Adrenal gland (tissue), 19 donors: ENCODE measurements at places on chromosomes 16 and 17.

GRCh38 chr16:67164599-67165061 lies at the start of gene HSF4:
HSF4 (plus strand) TSS chr16:67164745; CDS start chr16:67164812, 67 bp downstream.
- no peaks in the 10 kb centered on the region for H3K36me3 ChIP-seq
- H3K27ac ChIP-seq: peak within 1 kb of the TSS; percentile 81
- peak; percentile 64 for DNase-seq
- H3K27me3 ChIP-seq: no peaks in the 10 kb centered on the region
- H3K4me3 ChIP-seq: no peak within 1 kb of the TSS

- DNase-seq: no peak
- H3K27me3 ChIP-seq: peaks cover 14% of the 10 kb centered on the region
- H3K27ac ChIP-seq: no peak overlapping the region
Observed at GRCh38 chr17:46841561-46842379, 9.6 kb upstream of the WNT9B start.

- H3K27me3 ChIP-seq: no peaks in the 10 kb centered on the region
- H3K36me3 ChIP-seq: no peaks in the 10 kb centered on the region
- peaks cover 14% of the 10 kb centered on the region for H3K4me1 ChIP-seq
- H3K4me3 ChIP-seq: no peak overlapping the region
- no peak for DNase-seq
- no peak overlapping the region for H3K27ac ChIP-seq
Observed at GRCh38 chr17:68048996-68049395, 13.5 kb downstream of the KPNA2 start.

DNA sequence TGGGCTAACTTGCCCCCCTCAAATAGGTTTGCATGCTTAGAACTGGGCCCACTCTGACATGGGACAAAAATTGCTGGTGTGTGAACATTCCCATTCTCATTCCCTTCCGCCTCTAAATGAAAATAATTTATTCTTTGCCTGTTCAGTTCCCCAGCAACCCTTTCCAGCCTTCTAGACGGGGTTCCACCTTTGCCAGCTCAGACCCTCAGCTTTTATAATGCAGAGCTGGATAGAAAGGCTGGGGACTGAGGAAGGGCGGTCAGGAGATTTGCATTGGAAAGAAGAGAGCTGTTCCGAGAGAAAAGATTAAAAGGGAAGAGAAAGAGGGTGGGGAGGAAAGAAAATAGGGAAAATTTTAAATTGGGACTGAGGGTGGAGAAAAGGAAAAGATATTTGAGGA lies 151.1 kb upstream of the WSCD1 start:
- no peak overlapping the region for H3K4me3 ChIP-seq
- no peak overlapping the region for H3K27ac ChIP-seq
- no peaks in the 10 kb centered on the region for H3K27me3 ChIP-seq

GRCh38 chr16:12453832-12454231 lies 349.9 kb downstream of the CPPED1 start:
- no peak overlapping the region for H3K27ac ChIP-seq
- no peaks in the 10 kb centered on the region for H3K4me1 ChIP-seq
- H3K4me3 ChIP-seq: no peak overlapping the region
- H3K36me3 ChIP-seq: no peaks in the 10 kb centered on the region
- H3K27me3 ChIP-seq: no peaks in the 10 kb centered on the region

GRCh38 chr17:57488856-57489255 lies 232.5 kb downstream of the MSI2 start:
- no peaks in the 10 kb centered on the region for H3K27me3 ChIP-seq
- no peaks in the 10 kb centered on the region for H3K36me3 ChIP-seq
- peak overlapping the region; percentile 2 for H3K27ac ChIP-seq
- peaks cover 64% of the 10 kb centered on the region for H3K4me1 ChIP-seq
- H3K4me3 ChIP-seq: no peak overlapping the region
- DNase-seq: peak; percentile 91

- no peaks in the 10 kb centered on the region for H3K27me3 ChIP-seq
- no peak overlapping the region for H3K27ac ChIP-seq
- no peaks in the 10 kb centered on the region for H3K36me3 ChIP-seq
Observed at GRCh38 chr16:29198231-29198630, 208.3 kb downstream of the NPIPB11 start.

- H3K27ac ChIP-seq: no peak overlapping the region
- H3K4me1 ChIP-seq: no peaks in the 10 kb centered on the region
- no peak overlapping the region for H3K4me3 ChIP-seq
- no peaks in the 10 kb centered on the region for H3K27me3 ChIP-seq
- no peaks in the 10 kb centered on the region for H3K36me3 ChIP-seq
- DNase-seq: no peak
Observed at GRCh38 chr17:67500261-67500660, 123.2 kb downstream of the PITPNC1 start.

GRCh38 chr17:67534941-67535340 lies 157.9 kb downstream of the PITPNC1 start:
- DNase-seq: no peak
- no peaks in the 10 kb centered on the region for H3K36me3 ChIP-seq
- H3K4me3 ChIP-seq: no peak overlapping the region
- peaks cover 6% of the 10 kb centered on the region for H3K4me1 ChIP-seq

DNA sequence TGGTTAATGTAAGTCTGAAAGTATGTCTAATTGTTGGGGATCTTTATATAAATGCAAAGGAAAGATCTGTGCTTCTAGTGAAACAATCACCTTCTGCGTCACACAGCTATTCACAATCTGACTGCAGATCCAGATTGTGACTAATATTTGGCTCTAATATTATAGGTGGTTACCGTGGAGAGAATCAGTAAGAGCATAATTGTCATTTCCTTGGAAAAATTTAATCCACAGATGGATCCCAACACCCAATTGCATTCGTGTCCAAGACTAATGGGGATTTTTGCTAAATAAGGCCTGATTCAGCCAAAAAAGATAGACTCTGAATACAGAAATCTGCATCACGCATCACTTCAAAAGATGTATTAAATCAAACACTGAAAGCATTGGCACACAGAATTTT lies 2.7 kb upstream of the KCNJ2 start:
- H3K4me1 ChIP-seq: peaks cover 16% of the 10 kb centered on the region
- H3K27ac ChIP-seq: no peak overlapping the region
- H3K27me3 ChIP-seq: peaks cover 6% of the 10 kb centered on the region
- no peak for DNase-seq
- no peak overlapping the region for H3K4me3 ChIP-seq

- peaks cover 30% of the 10 kb centered on the region for H3K27me3 ChIP-seq
- H3K4me3 ChIP-seq: no peak overlapping the region
- DNase-seq: no peak
- H3K36me3 ChIP-seq: no peaks in the 10 kb centered on the region
- H3K4me1 ChIP-seq: no peaks in the 10 kb centered on the region
- no peak overlapping the region for H3K27ac ChIP-seq
Observed at GRCh38 chr16:31333686-31334649, 21.0 kb upstream of the ITGAX start.

GRCh38 chr17:82844796-82845162 lies 5.0 kb upstream of the ZNF750 start:
- H3K4me3 ChIP-seq: no peak overlapping the region
- no peak for DNase-seq
- no peak overlapping the region for H3K27ac ChIP-seq
- no peaks in the 10 kb centered on the region for H3K36me3 ChIP-seq
- no peaks in the 10 kb centered on the region for H3K4me1 ChIP-seq

GRCh38 chr17:64648234-64648633 lies 13.9 kb downstream of the SMURF2 start:
- H3K4me1 ChIP-seq: peaks cover 26% of the 10 kb centered on the region
- H3K27me3 ChIP-seq: no peaks in the 10 kb centered on the region
- no peak overlapping the region for H3K27ac ChIP-seq
- no peak for DNase-seq
- H3K4me3 ChIP-seq: no peak overlapping the region
- H3K36me3 ChIP-seq: no peaks in the 10 kb centered on the region

GRCh38 chr17:45824901-45825492 lies 19.7 kb upstream of the SPPL2C start:
- no peaks in the 10 kb centered on the region for H3K27me3 ChIP-seq
- H3K27ac ChIP-seq: no peak overlapping the region
- no peak for DNase-seq

DNA sequence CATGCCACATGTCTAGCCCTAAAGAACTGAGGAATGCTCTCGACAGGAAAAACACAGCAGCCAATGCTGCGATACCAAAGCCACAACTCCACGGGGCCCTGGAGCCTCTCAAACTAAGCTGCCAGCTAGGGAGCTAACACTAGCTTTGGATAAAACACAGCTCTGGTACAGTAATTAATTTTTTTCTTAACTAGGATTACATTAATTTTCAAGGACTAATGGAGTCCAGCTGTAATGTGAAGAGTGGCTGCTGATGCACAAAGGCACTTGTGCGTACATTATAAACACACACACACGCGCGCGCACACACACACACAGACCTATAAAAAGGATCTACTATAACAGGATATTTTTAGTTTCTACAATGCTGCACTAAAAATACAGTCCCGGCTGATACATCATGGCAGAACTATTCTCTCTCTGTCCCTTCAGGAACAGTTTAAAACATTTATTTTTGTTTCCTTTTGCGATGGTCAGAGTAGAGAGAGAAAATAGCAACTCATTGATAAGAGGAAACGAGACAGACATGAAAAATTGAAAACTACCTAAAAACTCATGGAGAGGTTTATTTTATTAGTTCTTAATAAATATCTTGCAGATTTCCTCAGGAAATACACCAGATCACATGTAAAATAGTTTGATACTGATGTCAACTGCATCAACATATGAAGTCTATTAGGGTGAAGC lies 88.5 kb downstream of the SMG6 start:
- H3K4me3 ChIP-seq: no peak overlapping the region
- no peak for DNase-seq
- H3K27me3 ChIP-seq: no peaks in the 10 kb centered on the region
- no peaks in the 10 kb centered on the region for H3K36me3 ChIP-seq

GRCh38 chr16:55630774-55631173 lies 25.0 kb upstream of the SLC6A2 start:
- H3K4me1 ChIP-seq: no peaks in the 10 kb centered on the region
- DNase-seq: no peak
- no peak overlapping the region for H3K4me3 ChIP-seq
- H3K27me3 ChIP-seq: no peaks in the 10 kb centered on the region
- H3K27ac ChIP-seq: no peak overlapping the region

GRCh38 chr17:52678211-52678610 lies 519.7 kb upstream of the CA10 start:
- DNase-seq: no peak
- no peaks in the 10 kb centered on the region for H3K27me3 ChIP-seq
- H3K4me1 ChIP-seq: no peaks in the 10 kb centered on the region
- H3K27ac ChIP-seq: no peak overlapping the region
- H3K36me3 ChIP-seq: no peaks in the 10 kb centered on the region
- no peak overlapping the region for H3K4me3 ChIP-seq

- peaks cover 44% of the 10 kb centered on the region for H3K27me3 ChIP-seq
- no peaks in the 10 kb centered on the region for H3K36me3 ChIP-seq
- no peaks in the 10 kb centered on the region for H3K4me1 ChIP-seq
- DNase-seq: no peak
Observed at GRCh38 chr17:8080799-8081219, 6.7 kb downstream of the ALOX12B start.

DNA sequence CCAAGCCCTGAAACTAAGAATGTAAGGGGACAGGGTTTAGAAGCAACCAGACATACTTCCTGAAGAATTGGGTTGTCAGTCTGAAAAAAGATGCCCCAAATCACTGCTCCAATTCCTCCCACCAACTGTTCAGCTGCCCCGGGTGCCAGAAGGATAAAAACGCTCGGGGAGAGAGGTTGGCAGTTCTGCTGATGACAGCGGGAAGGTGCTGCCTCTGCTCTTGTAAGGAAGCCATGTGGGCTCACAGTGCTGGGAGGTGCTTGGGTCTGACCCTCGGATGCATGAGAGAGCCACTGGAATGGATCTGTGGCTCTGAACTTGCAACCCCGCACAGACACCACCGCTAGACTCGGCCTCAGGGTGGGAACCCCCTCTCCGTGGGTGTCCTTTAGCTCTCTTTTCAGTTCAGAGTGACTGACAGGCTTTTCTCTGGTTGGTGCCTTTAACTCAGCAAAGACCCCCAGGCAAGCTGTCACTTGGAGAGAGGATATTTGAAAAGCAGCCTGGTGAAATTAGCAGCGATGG lies 364.8 kb upstream of the RBFOX1 start:
- H3K4me1 ChIP-seq: no peaks in the 10 kb centered on the region
- no peaks in the 10 kb centered on the region for H3K27me3 ChIP-seq
- H3K27ac ChIP-seq: no peak overlapping the region
- H3K36me3 ChIP-seq: no peaks in the 10 kb centered on the region

DNA sequence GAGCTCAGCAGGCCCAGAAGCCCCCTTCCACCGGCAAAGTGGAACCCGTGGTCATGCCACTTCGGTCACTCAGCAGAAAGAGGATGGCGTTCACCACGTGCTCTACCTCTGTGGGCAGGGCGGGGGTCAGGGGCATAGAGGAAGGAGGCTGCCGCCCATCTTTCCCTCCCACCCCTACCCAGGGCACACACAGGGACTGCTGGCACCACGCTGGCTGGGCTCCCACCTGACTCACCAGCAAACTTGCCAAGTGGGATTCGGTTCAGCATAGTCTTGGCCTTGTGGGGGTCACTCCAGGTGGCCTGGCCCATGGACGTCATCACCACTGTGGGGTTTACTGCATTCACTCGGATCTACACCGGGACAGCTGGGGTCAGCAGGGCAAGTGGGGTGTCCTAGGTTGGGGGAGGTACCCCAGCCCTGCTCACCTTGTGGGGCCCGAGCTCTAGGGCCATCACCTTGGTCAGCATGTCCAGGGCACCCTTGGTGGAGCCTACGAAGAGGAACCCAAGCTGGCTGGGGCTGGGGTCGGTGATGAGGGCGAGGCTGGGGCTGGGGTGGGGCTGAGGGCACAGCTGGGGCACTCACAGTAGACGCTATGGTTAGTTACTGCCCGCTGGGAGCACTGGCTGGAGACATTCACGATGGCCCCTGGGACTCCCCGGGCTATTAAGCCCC lies 1.4 kb downstream of the DCXR start:
- peaks cover 14% of the 10 kb centered on the region for H3K4me1 ChIP-seq
- H3K4me3 ChIP-seq: no peak overlapping the region
- no peaks in the 10 kb centered on the region for H3K27me3 ChIP-seq

DNA sequence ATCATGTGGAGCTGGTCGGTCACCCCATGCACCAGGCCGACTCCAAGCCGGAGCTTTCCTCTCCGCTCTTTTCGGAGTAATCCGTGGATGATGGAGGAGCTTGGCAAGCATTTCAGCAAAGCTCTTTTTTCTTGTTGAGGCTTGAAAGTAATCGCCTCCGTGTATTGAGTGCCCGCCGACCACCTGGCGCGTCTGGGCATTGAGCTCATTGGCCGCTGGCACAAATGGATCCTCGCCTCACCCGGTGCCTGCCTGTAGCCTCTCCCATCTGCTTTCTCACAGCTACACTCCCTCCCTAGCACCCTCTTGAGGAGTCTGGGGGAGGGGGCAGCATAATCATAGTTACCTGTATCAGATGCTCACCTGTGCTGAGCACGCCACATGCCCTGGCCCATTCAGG lies 148.9 kb downstream of the CMIP start:
- no peaks in the 10 kb centered on the region for H3K27me3 ChIP-seq
- no peaks in the 10 kb centered on the region for H3K4me1 ChIP-seq
- H3K27ac ChIP-seq: no peak overlapping the region
- H3K4me3 ChIP-seq: no peak overlapping the region
- H3K36me3 ChIP-seq: no peaks in the 10 kb centered on the region

DNA sequence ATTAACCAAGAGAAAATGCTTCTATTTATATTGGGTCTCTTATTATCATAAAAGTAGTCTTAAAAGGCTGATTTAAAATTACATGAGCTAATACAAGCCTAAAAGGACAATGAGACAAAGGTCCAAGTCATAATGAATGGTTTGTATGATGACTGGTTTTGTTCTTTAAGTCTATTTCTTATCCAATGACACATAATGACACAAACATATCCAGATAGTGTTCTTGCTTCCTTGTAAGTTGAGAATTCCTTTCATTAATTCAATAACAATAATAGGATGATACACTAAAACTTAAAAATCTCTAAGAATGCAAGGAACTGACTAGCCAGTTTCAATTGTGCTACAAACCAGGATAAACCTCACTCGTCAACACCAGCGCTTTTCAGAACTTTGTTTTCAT lies 244.1 kb downstream of the CEP112 start:
- no peak for DNase-seq
- H3K36me3 ChIP-seq: no peaks in the 10 kb centered on the region
- no peaks in the 10 kb centered on the region for H3K4me1 ChIP-seq
- no peak overlapping the region for H3K4me3 ChIP-seq
- no peak overlapping the region for H3K27ac ChIP-seq
